ENCODE measurements at places on chromosomes 16 and 17.

- no peaks in the 10 kb centered on the region for H3K27me3 ChIP-seq
- H3K36me3 ChIP-seq: no peaks in the 10 kb centered on the region
- H3K4me1 ChIP-seq: no peaks in the 10 kb centered on the region
Measured at GRCh38 chr17:51132964-51133319, 12.3 kb upstream of the SPAG9 start.

DNA sequence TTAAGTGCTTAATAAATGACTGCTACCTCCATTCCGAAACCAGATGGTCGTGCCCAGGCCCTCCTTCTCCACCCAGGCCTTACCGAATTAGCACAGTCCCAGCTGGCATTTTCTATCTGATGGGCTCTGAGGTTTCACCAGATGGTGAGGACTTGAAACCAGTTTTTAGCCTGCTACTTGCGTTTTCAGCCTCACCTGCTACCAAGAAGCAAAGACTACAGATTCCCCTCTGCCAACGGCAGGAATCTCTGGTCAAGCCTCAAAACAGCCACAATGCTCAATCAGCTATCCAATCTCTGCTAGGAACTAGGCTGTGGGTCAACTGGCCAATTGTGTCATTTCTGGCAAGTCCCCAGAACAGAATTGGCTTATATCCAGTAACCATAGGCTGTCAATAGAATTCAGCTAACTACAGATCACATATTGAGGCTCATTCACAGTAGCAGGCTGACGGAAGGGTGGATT is 11.7 kb downstream of the PECAM1 start:
- no peaks in the 10 kb centered on the region for H3K36me3 ChIP-seq
- DNase-seq: no peak
- no peaks in the 10 kb centered on the region for H3K4me1 ChIP-seq
- no peaks in the 10 kb centered on the region for H3K27me3 ChIP-seq

- H3K4me3 ChIP-seq: no peak overlapping the region
- no peaks in the 10 kb centered on the region for H3K4me1 ChIP-seq
- no peaks in the 10 kb centered on the region for H3K36me3 ChIP-seq
- no peak overlapping the region for H3K27ac ChIP-seq
Measured at GRCh38 chr16:12319428-12320035, 343.0 kb downstream of the SNX29 start.

- no peaks in the 10 kb centered on the region for H3K36me3 ChIP-seq
- H3K27me3 ChIP-seq: no peaks in the 10 kb centered on the region
- no peak overlapping the region for H3K4me3 ChIP-seq
- no peaks in the 10 kb centered on the region for H3K4me1 ChIP-seq
- no peak for DNase-seq
- no peak overlapping the region for H3K27ac ChIP-seq
Measured at GRCh38 chr16:50879873-50880695, 138.2 kb downstream of the CYLD start.

All from Panc1 (cell line).